ENCODE measurements at places on chromosomes 5 and 9. TPM values are rescaled to one million over a fixed set of nuclear protein-coding genes. Genes with fewer than 3 reads are reported as not detected.

GOLM1 gene
- 45.6 TPM for total RNA-seq

FOXD1 gene
- total RNA-seq: 0.32 TPM

MYMK gene
- total RNA-seq: not detected

SH2D3C gene
- 6.0 TPM for total RNA-seq

HTR1A gene
- total RNA-seq: not detected

CDO1 gene
- 342 TPM for total RNA-seq

C5orf24 gene
- total RNA-seq: 44.5 TPM

SCGB3A2 gene
- not detected for total RNA-seq

HAVCR1 gene
- total RNA-seq: 2.9 TPM

PALM2AKAP2 gene
- total RNA-seq: 41.4 TPM

TMC1 gene
- not detected for total RNA-seq

SET gene
- total RNA-seq: 168 TPM

C1QTNF3 gene
- 28.8 TPM for total RNA-seq

LURAP1L gene
- 24.1 TPM for total RNA-seq

GNAQ gene
- 39.0 TPM for total RNA-seq

FSD1L gene
- 5.9 TPM for total RNA-seq

PRUNE2 gene
- 4.6 TPM for total RNA-seq

MTRR gene
- 57.7 TPM for total RNA-seq

GPR151 gene
- not detected for total RNA-seq

XRCC4 gene
- 10.8 TPM for total RNA-seq

LMX1B gene
- 9.2 TPM for total RNA-seq

Data from breast epithelium (tissue), 4 donors.